ENCODE measurements at places on chromosomes 11 and 22.

DNA sequence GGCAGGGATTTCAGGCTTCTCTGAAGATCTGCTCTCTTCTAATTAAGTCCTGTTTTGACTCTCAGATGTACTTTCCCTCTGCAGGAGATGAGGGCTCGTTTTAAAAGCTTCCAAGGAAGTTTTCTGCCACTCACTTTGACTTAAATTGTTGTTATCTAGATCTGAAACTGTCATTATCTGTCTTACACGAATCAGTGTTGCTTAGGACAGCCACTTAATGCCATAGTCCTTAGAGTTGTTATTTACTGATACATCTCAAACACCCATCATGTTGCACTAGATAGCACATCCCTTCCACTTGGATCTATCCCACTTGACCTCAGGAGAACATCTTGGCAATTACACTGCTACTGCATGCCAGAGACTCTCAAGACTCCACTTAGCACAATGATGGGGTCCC, 86.9 kb upstream of the FAT3 start:
- no peak for DNase-seq

GRCh38 chr11:120210626-120211521, at the start of gene OAF:
Gene OAF, plus strand, starts transcription at chr11:120211032. Its CDS starts 248 bp downstream, at chr11:120211280.
- peak; percentile 25 for DNase-seq

DNA sequence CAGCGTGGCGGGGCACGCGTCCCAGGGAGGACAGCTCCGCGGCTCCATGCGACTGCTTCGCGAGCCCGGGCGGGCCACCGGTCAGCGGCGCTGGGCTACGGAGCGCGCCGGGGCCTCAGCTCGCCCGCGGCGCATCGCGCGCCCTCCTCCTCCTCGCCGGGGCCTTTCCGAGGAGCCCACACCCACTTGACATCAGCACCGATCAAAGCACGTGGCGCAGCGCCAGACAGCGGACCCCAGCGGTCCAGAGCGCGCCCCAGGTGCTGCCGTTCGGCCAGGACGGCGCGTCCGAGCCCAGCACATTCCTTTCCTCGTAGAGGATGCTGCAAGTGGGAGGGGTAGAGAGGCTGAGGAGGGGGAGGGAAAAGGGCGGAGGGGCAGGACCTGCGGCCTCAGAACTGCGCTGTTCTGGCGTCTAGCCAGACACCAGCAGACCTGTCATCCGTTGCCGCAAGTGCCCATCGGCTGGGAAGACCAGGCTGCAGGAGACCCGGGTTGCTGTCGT, 88.6 kb downstream of the PLEKHA7 start:
- no peak for DNase-seq

DNA sequence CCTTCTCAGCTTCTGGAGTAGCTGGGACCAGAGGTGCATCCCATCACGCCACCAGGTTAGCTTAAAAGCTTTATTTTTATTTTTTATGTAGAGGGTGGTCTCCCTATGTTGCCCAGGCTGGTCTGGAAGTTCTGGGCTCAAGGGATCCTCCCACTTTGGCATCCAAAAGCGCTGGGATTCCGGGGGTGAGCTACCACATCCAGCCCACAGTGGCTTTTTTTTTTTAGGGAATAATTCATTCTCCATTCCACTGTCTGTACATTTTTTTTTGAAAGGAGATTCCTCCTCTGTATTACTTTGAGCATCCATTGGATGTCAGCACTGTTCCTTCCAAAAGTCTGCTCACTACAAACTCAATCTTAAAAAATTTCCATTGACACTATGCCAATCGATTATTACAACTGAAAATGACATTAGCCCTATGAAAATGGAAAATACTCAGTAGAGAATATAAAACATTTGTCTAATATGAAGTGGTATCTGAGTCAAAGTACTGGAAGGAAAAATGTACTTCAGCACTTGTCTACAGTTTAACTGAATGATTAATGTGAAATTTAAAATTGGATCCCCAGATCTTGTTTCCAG, 1.3 kb upstream of the LPXN start:
- no peak for DNase-seq

- DNase-seq = no peak
These were observed 1.6 kb downstream of the PTPRCAP start for GRCh38 chr11:67435727-67436458.

- DNase-seq = no peak
These were observed 16.9 kb downstream of the SMCO4 start for GRCh38 chr11:93526346-93526633.

- no peak for DNase-seq
These were observed 1291.0 kb upstream of the CNTN5 start for GRCh38 chr11:97729546-97730272.

DNA sequence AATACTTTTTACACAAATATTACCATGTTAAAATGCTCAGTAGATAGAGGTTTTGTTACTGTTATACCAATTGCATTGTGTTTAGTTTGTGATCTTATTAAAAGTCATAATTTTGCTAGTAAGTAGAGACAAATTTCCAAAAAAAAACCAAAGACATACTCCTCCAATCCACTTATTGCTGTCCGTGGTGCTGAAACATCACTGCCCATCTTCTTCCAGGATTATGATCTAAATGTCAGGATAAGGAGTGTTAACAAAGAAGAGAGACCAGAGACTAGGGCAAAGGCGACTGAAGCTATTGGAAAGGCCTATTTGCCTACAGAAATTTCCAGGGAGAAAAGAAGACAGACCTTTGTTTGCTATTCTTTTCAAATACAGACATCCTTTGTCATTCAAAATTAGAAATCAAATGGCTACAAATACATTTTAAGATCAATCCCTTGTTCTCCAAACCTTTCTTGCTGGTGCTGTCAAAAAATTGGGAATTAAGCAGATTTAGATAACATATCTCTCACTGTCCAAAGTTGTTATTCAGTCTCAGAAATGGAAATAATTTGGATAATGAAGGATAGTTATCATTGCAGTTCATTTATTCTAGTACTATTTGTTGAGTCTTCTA, 199.7 kb downstream of the C11orf91 start:
- DNase-seq = no peak

- DNase-seq = no peak
These were observed 36.5 kb upstream of the SLC22A24 start for GRCh38 chr11:63180536-63180935.

DNA sequence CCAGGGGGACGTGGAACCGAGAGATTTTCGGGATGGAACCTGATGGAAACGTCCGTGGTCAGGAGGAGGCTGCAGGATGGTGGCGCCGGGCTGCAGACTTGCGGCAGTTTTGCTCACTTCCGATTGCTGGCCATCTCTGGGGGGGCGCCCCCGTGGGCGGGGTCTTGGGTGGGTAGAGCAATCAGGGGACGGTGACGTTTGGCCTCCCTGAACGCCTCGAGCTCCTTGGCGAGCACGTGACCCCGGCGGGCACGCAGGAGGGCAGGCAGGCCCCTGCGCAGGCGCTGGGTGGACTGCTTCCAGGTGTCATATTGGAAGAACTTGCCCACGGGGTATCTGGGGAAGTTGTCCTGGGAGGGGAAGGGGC, 6.3 kb downstream of the IGF2 start:
- DNase-seq = no peak

DNA sequence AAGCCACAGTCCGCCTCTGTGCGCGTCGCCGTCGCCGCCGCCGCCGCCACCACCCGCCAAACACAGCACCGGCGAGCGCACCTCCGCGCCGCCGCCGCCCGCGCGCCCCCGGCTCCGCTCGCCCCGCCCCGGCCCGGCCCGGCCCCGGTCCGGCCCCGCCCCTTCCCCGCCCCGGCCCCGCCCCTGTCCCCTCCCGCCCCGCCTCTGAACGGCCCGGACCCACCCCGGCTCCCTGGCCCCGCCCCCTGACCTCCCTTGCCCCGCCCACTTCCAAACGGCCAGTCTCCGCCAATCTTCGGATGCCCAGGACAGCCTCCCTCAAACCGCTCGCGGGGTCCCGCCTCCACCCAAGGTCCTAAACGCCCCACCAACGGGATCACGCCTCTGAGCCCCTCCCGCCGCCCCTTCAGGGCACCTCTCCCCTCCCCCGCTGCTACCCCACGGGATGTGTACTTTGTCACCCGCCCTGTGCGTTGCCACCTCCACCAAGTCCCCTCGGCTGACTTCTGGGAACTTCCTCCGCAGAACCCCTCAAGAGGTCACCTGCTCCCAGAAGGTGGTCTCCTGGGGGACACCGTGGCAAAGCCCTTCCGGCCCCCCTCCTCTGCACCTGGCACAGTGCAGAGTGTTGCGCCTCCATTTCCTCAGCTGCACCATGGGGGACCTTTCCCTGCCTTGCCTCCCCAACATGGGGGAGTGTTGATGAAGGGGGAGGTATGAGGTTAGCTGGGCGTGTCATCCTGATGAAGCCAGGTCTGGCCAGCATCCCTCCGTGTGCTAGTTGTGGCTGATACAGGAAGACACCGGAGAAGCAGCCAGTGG, at the start of gene KIAA0930:
Gene KIAA0930 (minus strand): TSS at position 85 of the 822 bp plus-strand sequence. CDS start 191 bp downstream, outside the sequence.
- peak; percentile 72 for DNase-seq

GRCh38 chr22:26267856-26268255, 98.6 kb downstream of the SEZ6L start:
- no peak for DNase-seq

DNA sequence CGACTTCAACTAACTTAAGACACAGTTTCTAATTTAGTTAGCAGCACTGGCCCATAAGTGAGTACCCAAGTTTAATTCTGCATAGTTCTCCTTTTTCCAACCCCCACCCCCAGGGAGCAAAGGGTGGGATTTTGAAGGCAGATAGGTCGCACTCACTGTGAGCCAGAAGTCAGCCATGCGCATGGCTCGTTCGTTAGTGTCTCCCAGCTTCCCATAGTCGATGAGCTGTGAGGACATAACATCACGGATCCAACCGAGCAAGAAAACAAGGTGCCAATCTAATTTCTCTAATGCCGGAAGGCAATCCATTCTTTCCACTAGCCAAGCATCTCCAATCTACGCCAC, 577 bp downstream of the MRPL17 start:
- DNase-seq = no peak

DNA sequence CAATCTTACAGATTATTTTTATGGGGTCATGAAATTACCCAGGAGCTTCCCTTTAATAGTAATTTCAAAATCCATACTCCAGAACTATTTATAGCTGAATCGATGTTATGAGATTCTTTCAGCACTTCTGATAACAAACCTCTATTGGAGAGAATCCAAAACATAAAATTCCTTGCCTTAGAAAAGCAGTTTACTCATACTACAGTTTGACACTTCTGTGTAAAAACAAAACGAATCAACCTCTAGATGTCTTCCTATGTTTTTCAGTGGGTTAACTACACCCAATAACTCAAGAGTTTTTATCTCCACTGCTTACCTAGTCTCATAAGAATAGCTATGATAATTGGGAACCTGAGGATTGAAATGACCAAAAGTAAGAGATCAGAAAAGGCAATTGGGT, 35.6 kb downstream of the KIF18A start:
- DNase-seq = no peak

GRCh38 chr11:122746050-122746478, 90.5 kb downstream of the UBASH3B start:
- no peak for DNase-seq

DNA sequence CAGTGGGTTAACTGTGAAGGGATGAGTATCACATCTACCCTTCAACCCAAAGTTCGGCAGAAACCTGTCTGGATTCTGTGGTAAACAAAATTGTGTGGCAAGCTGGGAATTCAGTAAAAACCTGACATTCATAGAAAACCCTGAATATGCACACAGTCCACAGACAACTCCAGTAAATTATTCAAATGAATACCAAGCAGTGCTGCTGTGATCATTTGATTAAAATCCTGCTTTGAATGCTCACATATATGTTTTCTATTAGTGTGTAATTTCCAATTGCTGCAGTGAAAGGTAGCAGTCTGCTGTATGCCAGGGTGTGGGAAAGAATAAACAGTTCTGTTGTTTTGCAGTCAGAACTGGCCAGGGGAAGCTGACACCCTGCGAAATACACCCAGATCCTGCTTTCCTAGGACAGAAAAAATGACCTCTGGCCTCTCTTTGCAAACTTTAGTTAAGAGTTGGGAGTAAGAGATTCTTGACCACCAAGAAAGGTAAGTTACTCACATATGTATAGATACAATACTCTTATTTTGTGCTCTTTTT, 217.8 kb downstream of the FAM76B start:
- no peak for DNase-seq

DNA sequence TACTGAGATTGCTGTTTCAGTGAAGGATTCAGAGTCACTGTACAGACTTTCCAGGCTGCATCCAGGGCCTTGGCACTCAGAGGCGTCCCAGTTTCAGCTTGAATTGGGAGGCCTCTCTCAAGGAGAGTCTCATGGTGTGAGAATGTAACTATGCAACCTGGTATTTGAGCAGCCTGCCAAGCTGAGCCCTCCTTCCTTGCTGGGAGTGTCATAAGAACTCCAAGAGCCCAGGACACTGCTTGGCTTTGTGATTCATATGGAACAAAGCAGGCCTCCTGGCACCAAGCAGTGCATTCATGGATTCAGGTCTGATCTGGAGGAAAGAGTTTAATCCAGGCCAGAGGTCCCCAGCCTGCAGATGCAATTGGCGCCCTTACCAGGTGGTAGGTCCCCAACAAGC, 171.7 kb downstream of the DBX1 start:
- no peak for DNase-seq

GRCh38 chr22:17913801-17914347, 110.5 kb downstream of the MICAL3 start:
- DNase-seq = no peak

DNA sequence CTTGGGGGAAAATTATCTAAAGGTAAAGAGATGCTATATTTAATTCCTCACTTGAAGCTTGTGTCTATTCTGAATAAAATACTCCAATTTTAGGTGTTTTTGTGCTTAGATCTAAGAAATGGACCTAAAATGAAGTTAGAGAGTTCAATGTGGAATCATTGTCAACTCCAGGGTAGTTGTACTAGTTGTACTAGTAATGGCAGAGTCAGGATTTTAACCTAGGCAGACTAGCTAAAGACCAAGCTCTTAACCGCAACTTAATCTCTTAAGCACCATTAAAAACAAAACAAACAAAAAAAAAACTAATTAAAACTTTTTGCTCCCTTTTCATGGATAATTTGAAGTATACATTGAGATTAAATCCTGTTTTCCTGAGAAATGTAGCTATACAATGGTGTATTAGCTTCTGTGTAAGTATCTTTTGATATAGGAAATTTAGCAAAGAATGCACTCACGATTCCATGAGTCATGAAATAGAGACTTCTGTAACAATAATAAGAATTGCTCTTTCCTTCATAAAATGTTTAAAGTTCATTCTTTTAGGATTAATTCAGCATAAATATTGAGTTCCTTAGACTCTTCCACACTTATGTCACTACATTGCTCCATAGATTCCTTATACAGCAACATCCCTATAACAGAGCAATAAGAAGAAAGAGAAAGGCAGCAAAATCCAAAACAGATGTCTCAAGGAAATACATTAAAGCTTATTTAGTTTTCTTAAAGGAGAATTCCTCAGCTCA, 26.5 kb upstream of the SOX6 start:
- DNase-seq = no peak

- no peak for DNase-seq
These were observed 195 bp upstream of the ALX4 start for GRCh38 chr11:44310206-44310462.

- DNase-seq = no peak
These were observed 14.5 kb upstream of the P4HA3 start for GRCh38 chr11:74325649-74326645.

- no peak for DNase-seq
These were observed 168.5 kb downstream of the ARHGAP42 start for GRCh38 chr11:100855466-100856067.

Data from activated T-helper 1 cell treated with anti-CD3 and anti-CD28 coated beads, Interleukin-2, amount 50 U/mL, for 16 hours (primary cell).